Mesothelial cell of epicardium (in vitro differentiated cells): ENCODE measurements at places on chromosomes 16 and 17. TPM values are rescaled to one million over a fixed set of nuclear protein-coding genes. Genes with fewer than 3 reads are reported as not detected.
A peak's percentile ranks its signal among the peaks of the same experiment; 100 is the strongest.

CLEC10A gene
- not detected in 3 replicates for total RNA-seq

DNA sequence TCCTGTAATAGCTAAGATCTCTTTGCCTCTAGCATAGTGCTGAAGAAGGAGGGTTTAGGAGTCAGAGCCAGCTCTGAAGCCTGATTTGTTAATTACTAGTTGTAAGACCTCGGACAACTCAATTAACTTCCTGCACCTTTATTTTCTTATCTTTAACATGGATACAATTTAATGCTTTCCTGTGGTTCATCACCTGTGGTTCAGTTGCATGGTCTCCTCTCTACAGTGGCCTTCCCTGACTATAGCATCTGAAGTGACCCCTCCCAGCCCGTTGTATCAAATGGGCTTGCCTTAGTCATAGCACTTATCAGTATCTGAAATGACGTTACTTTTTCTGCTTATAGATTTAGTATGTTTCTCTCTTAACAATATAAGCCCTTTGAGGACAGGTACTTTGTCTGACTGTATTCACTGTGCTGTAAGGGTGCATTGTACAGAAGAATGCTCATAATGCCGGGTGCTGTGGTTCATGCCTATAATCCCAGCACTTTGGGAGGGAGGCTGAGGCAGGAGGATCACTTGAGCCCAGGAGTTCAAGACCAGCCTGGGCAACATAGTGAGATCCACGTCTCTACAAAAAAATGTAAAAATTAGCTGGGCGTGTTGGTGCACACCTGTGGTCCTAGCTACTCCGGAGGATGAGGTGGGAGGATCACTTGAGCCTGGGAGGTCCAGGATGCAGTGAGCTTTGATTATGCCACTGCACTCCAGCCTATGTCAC lies 2.6 kb upstream of the NDE1 start:
- H3K36me3 ChIP-seq: no peaks in the 10 kb centered on the region
- H3K4me1 ChIP-seq: peaks cover 23% of the 10 kb centered on the region
- DNase-seq: no peak
- no peak overlapping the region for H3K27ac ChIP-seq
- H3K4me3 ChIP-seq: no peak overlapping the region
- H3K27me3 ChIP-seq: no peaks in the 10 kb centered on the region

GRCh38 chr17:63596856-63597586 lies 3.7 kb upstream of the TACO1 start:
- peaks cover 13% of the 10 kb centered on the region for H3K4me1 ChIP-seq
- no peaks in the 10 kb centered on the region for H3K36me3 ChIP-seq
- H3K4me3 ChIP-seq: no peak overlapping the region
- no peak for DNase-seq

- H3K4me1 ChIP-seq: peaks cover 39% of the 10 kb centered on the region
- no peak for DNase-seq
- no peaks in the 10 kb centered on the region for H3K27me3 ChIP-seq
These were observed 3.8 kb downstream of the SLC12A4 start for GRCh38 chr16:67964477-67965131.

MEOX1 gene
- 1.2 to 1.8 TPM (median 1.2 TPM) in 3 replicates for total RNA-seq

VPS35 gene
- 99.7 to 115 TPM (median 107 TPM) in 3 replicates for total RNA-seq

GRCh38 chr17:39568702-39569101 lies 39.0 kb downstream of the NEUROD2 start:
- H3K4me3 ChIP-seq: no peak overlapping the region
- H3K36me3 ChIP-seq: peaks cover 36% of the 10 kb centered on the region
- DNase-seq: no peak

- no peaks in the 10 kb centered on the region for H3K36me3 ChIP-seq
- no peak overlapping the region for H3K4me3 ChIP-seq
- H3K4me1 ChIP-seq: no peaks in the 10 kb centered on the region
- H3K27ac ChIP-seq: no peak overlapping the region
- H3K27me3 ChIP-seq: no peaks in the 10 kb centered on the region
These were observed 559.3 kb downstream of the MAF start for GRCh38 chr16:79041206-79041605.

- H3K36me3 ChIP-seq: peaks cover 9% of the 10 kb centered on the region
- no peak overlapping the region for H3K4me3 ChIP-seq
- H3K4me1 ChIP-seq: peaks cover 2% of the 10 kb centered on the region
- no peak for DNase-seq
These were observed 202.0 kb downstream of the C16orf78 start for GRCh38 chr16:49575346-49576172.

DNA sequence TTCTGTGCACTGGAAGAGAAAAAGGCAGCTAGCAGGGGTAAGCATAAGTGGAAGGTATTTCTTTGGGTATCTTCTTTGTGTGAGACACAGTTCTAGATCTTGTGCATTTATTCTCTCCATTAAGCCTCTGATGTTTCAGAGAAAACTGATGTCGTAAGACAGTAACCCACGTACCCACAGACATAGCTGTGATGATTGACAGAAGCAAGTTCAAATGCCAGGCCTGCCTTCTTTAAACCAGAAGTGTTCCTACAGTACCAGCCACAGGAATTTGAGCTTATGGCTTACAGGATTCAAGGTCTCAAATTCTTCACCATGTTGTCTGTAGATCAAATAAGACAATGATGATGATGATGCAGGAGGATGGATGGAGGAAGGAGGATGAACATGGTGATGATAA lies 161.4 kb upstream of the KCNJ16 start:
- no peak for DNase-seq
- H3K27ac ChIP-seq: peak overlapping the region; percentile 87
- peaks cover 52% of the 10 kb centered on the region for H3K4me1 ChIP-seq
- peak overlapping the region; percentile 43 for H3K4me3 ChIP-seq

GRCh38 chr17:40092581-40092980 lies 7.8 kb downstream of the NR1D1 start:
- H3K27me3 ChIP-seq: no peaks in the 10 kb centered on the region
- no peak overlapping the region for H3K4me3 ChIP-seq
- H3K36me3 ChIP-seq: peaks cover 21% of the 10 kb centered on the region
- no peak for DNase-seq
- peaks cover 21% of the 10 kb centered on the region for H3K4me1 ChIP-seq
- no peak overlapping the region for H3K27ac ChIP-seq

GRCh38 chr17:3979290-3979611 lies 15.0 kb upstream of the ATP2A3 start:
- H3K4me3 ChIP-seq: no peak overlapping the region
- H3K27me3 ChIP-seq: peaks cover 3% of the 10 kb centered on the region
- no peak overlapping the region for H3K27ac ChIP-seq
- H3K4me1 ChIP-seq: no peaks in the 10 kb centered on the region
- no peak for DNase-seq
- H3K36me3 ChIP-seq: peaks cover 6% of the 10 kb centered on the region

DNA sequence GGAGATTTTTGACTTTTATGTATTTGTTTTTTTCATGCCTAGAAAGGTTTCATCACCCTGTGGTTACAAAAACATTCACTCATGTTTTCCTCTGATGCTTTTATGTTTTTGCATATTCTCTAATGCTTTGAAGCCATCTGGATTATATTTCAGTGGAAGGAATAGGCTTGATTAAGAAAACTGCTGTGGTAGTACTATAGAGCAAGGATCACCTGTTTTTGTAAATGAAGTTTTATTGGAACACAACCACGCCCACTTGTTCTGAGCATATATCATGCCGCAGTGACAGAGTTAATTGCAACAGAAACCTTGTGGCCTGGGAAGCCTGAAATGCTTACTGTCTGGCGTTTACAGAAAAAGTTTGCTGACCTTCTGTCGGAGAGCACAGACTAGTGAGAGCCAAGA lies 11.5 kb downstream of the COX10 start:
- peaks cover 17% of the 10 kb centered on the region for H3K36me3 ChIP-seq
- H3K27ac ChIP-seq: peak overlapping the region; percentile 30
- no peaks in the 10 kb centered on the region for H3K27me3 ChIP-seq

COL1A1 gene
- 3,780 to 4,004 TPM (median 3,972 TPM) in 3 replicates for total RNA-seq

GRCh38 chr17:61416540-61417363 lies 17.1 kb downstream of the TBX2 start:
- DNase-seq: peak; percentile 67
- H3K36me3 ChIP-seq: no peaks in the 10 kb centered on the region
- H3K4me3 ChIP-seq: peak overlapping the region; percentile 56

SNX20 gene
- total RNA-seq: not detected in 3 replicates
